ENCODE measurements at places on chromosomes 2 and 18.

- DNase-seq, result no peak
Measured at GRCh38 chr18:32032609-32033008, 14.0 kb downstream of the RNF125 start.

DNA sequence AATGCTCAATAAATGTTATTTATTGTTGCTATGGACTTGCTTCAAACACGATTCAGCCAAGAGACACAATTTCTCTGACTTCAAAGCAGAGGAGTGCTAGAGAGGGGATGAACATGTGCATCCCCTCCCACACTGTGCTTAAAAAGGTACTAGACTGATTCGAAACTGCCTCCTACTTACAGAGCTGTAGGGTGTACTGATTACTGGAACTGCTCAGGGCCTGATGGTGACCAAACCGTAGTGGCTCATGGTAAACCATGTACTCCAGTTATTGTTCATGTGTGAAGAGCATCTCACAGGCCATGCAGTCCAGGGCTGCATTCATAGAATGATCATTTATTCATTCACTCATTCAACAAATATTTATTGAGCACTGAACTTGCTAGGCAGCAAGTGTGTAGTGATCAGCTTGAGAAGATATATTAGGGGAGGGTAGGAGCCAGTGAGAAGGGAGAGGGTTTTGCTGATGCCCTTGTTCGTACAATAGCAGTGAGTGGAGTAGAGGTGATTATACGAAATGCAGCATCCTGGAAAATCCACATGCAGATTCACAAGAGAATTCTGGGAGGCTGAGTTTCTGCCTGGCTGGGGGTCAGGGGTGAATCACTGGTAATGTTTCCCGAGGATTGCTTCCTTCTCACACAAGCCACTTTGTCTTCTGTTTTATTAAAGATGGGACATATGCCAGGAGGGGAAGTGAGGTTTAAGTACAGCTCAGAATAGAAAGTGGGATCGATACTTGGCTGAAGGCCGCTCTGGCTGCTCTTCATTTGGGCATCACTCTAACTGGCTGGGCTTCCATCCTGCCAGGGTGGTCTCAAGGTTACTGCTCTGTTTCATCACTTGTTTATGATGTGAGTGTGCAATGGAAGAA lies 245.4 kb downstream of the RAD51AP2 start:
- no peak for DNase-seq

GRCh38 chr2:171167352-171167997 lies 6.8 kb upstream of the TLK1 start:
- DNase-seq, result no peak

GRCh38 chr2:37529830-37530415 lies 141.5 kb downstream of the CDC42EP3 start:
- no peak for DNase-seq

- DNase-seq, result no peak
Measured at GRCh38 chr2:49167131-49167530, 12.8 kb upstream of the FSHR start.

GRCh38 chr2:66567729-66568128 lies 132.8 kb downstream of the MEIS1 start:
- DNase-seq, result no peak

GRCh38 chr2:125853626-125854025 lies 802.3 kb upstream of the GYPC start:
- DNase-seq, result no peak

DNA sequence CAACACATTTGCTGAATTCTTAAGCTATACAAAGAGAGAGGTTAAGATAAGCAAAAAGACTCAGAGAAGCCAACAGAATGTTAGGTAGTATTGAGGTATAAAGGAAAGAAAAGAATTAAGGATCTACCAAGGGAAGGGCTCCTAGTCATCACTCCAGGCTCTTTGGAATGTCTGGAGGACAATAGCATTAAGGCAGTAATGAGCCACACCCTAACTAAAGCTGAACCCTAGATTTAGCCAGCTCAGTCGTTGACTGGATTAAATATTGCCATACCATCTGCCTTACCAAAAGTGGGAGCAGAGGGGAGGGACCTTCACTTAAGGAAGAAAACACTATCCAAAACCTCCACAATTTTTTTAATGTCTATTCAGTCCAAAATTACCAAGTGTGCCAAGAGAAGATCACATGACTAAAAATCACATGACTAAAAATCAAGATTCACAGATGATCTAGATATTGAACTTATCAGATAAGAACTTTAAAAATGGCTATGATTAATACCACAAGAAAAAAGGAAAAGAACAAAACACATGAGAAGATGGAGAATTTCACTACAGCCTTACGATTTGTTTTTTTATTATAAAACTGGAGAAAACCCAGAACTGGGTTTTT lies 59.7 kb downstream of the EXOC6B start:
- DNase-seq, result no peak

DNA sequence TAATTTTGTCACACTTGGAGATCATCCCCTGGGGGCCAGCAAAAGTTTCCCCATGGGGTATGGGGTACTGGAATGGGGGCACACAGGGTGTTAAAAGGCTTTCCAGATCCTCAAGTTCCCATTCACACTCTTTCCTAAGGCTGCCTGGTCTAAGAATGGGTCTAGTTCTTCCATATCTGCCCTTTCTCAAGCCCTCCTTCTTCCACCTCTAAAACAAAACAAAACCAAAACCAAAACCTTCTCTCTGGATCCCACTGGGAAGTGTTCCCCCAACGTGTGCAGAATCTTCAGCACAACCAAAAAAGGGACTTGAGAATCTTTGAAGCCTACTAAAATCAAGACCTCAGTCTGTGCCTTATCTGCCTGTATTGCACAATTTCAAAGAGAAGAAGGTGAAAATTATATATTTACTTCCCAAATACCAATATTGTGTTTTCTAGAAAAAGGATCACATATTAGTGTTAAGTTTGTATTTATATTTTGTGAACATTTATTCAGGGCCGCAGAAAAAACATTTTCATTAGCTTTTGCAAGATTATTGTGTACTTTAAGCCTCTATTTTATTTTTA lies 207.2 kb upstream of the TCF4 start:
- no peak for DNase-seq

DNA sequence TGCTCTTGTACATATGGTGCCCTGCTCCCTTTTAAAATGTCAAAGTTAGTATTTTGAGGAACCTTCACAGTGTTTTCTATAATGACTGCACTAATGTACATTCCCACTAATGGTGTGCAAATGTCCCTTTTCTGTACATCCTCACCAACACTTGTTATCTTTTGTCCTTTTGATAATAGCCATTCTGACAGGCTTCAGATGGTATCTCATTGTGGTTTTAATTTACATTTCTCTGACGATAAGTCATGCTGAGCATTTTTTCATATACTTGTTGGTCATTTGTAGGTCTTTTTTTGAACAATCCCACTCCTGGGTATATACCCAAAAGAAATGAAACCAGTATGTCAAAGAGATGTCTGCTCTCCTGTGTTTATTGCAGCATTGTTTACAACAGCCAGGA lies 268.3 kb downstream of the FBXO15 start:
- DNase-seq, result no peak

GRCh38 chr2:12338946-12339697 lies 377.6 kb upstream of the TRIB2 start:
- no peak for DNase-seq

DNA sequence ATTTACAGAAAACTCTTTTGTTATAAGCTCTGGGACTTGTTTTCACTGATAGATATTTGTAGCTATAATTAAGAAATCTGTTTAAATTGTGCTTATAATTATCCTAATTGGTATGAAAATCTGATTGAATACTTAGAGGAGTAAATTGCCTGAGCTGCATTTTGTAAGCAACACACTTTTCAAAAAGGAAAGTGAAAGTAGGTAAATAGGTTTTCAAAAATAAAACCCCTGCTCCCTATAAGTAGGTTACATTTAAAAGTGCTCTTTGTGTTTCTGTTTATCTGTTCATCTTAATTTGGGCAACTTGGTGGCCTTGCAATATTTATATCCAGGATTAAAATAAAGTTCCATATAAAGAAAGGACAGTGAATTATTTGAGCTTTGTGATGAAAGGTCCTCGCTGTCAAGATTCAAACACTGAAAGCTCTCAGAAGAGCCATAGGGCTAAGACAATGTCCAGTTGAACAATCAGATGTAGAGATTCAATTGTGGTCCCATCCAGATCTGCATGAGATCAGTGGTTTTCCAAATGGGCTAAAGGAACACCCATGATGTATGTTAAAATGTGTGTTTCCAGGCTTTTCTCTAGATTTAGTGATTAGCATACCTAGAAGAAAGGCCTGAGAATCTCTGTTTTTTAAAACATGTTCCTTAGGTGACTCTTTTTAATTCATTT lies 371.6 kb downstream of the RPRM start:
- no peak for DNase-seq

DNA sequence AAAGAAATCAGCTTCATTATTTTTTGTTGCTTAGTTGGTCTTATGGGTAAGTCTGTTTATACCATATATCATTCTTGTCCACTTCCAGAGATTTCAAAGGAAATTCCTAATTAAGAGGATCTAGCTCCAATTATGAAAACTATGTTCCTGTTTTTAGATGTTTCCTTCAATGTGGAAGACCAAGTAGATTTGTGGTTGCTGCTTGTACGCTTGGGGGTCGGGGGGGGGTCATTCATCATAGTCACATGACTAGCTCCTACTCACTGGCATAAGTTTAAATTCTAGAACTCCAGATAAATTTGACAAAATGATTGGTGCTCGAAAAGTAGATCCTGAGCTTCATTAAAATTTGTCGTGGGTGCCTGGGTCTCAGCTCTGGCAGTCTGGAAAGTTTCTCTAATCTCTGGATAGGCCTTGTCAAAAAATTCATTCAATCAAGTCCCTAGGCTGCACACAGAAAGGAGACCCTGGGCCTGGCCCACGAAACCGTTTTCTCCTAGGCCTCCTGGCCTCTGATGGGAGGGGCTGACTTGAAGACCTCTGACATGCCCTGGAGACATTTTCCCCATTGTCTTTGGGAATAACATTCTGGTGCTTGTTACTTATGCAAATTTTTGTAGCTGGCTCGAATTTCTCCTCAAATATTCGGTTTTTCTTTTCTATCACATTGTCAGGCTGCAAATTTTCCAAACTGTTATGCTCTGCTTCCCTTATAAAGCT lies 62.5 kb downstream of the MEP1B start:
- no peak for DNase-seq

DNA sequence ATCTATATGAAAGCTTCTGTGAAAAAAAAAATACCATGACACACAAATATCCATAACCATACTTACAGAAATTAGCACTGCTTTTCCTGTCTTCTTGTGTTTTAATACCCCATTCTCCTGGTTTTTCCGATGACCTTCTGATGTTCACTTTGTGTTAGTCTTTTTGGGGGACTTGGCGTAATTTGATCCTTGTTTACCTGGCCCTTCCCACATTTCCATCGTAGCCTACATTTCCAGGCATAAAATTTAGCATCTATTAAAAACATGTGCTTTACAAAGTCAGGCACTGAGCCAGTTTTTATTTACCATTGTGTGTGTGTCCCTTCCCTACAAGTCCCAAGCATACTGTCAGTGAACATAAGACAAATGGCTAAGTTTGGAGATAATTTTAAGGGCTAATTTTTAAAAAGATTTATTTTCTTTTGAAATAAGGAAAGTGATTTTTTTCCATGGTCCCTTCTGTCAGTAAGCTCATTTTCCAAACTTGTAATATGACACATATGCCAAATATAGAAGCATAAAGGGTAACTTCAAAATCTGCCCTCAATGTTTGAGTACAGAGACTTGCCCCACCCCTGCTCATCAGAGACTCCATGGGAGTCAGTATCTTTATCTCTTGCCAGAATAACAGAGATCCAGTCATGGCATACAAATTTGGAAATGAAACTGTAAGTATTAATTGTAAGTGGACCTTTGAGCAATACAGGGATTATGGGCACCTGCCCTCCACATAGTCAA lies 27.3 kb downstream of the SESTD1 start:
- no peak for DNase-seq

DNA sequence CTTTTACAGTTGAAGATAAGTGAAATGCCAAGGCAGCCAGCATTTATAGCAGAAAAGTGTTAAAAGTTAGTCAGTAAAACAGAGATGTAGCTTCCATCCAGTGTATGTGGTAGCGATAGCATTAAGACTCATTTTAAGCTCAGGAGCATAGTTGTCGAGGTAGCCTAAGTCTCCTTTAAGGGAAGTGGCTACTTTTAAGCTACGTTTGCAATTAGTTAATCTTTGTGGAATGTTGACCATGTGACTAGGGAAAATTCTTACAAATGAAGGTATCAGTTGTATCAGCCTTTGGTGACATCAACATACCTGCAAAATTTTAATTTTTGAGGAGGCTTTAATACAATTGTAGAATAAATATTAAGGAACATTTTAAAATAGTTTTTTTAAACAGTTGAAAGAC lies 61.9 kb downstream of the LHCGR start:
- no peak for DNase-seq

- no peak for DNase-seq
Measured at GRCh38 chr2:134416637-134417036, 162.8 kb downstream of the MGAT5 start.

DNA sequence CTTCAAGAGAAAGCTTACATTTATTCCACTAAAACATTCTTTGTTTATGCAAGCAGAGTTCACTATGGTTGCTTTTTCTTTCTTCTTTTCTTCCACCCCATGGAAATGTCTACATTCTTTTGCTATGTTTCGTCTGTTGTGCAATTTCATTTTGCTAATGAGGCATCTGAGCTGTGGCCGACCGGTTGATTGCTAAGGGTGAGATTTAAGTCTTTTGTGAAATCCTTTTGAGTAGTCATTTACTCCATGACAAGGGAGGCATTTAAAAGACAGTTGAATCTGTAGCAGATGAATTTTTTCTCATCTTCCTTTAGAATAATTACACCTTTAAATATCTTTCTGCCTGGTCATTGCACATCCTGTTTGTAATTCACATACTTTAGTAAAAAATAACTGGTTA lies 324.1 kb upstream of the THUMPD2 start:
- DNase-seq, result no peak

DNA sequence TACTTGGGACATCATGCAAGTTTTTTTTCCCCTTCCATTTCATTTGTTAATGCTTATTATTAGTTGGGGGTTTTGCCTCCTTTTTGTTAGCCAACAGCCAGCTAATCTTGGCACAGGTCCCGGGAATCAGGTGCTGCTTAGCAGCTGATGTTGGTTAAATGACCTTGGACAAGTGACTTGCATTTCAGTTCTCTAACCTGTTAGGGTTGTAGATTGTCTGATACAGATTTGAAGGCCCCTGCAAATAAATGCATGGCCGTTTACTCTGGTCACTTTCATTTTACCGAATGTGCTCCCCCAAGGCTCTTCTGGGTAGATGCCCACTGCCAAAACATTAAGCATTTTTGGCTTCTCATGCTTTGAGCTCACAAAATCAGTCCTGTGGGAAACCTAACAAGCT lies 120.9 kb downstream of the SPTBN1 start:
- DNase-seq, result peak; percentile 82
